Calu3 (cell line): ENCODE measurements at places on chromosomes 11 and 22. TPM values are rescaled to one million over a fixed set of nuclear protein-coding genes. Genes with fewer than 3 reads are reported as not detected.

Gene VPS11
- total RNA-seq = 15.1 and 15.8 TPM in 2 replicates

Gene PAMR1
- total RNA-seq = not detected in 2 replicates

Gene PATE4
- total RNA-seq = not detected in 2 replicates

Gene RFPL1
- not detected in 2 replicates for total RNA-seq

Gene OR10G6
- total RNA-seq = not detected in 2 replicates

DNA sequence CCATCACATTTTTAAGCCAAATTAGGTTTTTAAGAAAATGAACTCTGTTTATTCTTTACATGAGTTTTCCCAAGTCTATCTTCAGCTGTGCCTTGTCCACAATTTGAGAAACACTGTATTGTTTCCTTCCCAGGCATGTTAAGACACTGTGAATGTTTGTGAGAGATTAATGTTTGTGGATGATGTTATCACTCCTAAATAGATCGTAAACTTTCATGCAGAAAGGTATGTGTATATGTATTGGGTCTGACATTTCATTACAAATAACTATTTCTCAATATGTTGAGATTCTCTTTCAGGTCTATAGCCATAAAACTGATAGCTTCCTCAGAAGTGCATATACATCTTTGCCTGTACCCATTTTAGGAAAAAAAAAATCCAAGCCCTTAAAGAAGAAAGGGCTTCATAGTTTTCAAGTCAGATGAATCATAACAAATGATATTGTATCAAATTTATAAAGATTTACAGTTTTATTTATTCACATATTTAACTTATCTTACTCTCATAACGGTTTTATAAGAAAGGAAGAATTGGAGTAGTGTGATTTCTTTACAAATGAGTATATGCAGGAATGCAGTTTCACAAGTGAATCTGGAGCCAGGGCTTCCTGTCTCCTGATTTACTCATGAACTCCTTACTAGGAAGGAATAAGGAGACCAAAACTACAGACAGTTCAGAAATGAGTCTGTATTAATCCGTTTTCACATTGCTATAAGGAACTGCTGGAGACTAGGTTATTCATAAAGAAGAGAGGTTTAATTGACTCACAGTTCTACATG is 11.2 kb downstream of the OR8D1 start:
- no peak overlapping the region for H3K4me3 ChIP-seq
- H3K4me1 ChIP-seq = no peaks in the 10 kb centered on the region
- H3K36me3 ChIP-seq = no peaks in the 10 kb centered on the region
- no peaks in the 10 kb centered on the region for H3K27me3 ChIP-seq

GRCh38 chr11:831118-831864 is 1.5 kb upstream of the CD151 start:
- H3K4me3 ChIP-seq = peak overlapping the region; percentile 78
- peak overlapping the region; percentile 1 for H3K27ac ChIP-seq
- H3K27me3 ChIP-seq = no peaks in the 10 kb centered on the region
- peaks cover 91% of the 10 kb centered on the region for H3K36me3 ChIP-seq

Gene TTC36
- 0.38 and 0.39 TPM in 2 replicates for total RNA-seq

GRCh38 chr22:22703715-22704114 is 59.3 kb downstream of the GGTLC2 start:
- H3K27me3 ChIP-seq = no peaks in the 10 kb centered on the region
- peaks cover 11% of the 10 kb centered on the region for H3K4me1 ChIP-seq
- H3K36me3 ChIP-seq = no peaks in the 10 kb centered on the region
- DNase-seq = no peak
- no peak overlapping the region for H3K4me3 ChIP-seq

Gene ZNRD2
- 40.7 and 45.3 TPM in 2 replicates for total RNA-seq

- DNase-seq = no peak
- H3K27me3 ChIP-seq = peaks cover 98% of the 10 kb centered on the region
- H3K36me3 ChIP-seq = peaks cover 4% of the 10 kb centered on the region
- H3K4me3 ChIP-seq = no peak overlapping the region
Observed at GRCh38 chr11:17775507-17776211, 41.1 kb downstream of the KCNC1 start.

- peaks cover 13% of the 10 kb centered on the region for H3K27me3 ChIP-seq
- H3K36me3 ChIP-seq = no peaks in the 10 kb centered on the region
- no peaks in the 10 kb centered on the region for H3K4me1 ChIP-seq
- H3K27ac ChIP-seq = no peak overlapping the region
- DNase-seq = no peak
- no peak overlapping the region for H3K4me3 ChIP-seq
Observed at GRCh38 chr22:32643246-32643645, 158.3 kb upstream of the TIMP3 start.

Gene TMEM191C
- total RNA-seq = 2.2 and 2.6 TPM in 2 replicates

- H3K4me3 ChIP-seq = peak within 1 kb of the TSS; percentile 95
- H3K27me3 ChIP-seq = no peaks in the 10 kb centered on the region
- H3K27ac ChIP-seq = peak within 1 kb of the TSS; percentile 89
- peak; percentile 87 for DNase-seq
- peaks cover 9% of the 10 kb centered on the region for H3K4me1 ChIP-seq
Observed at GRCh38 chr11:66510271-66510989, at the start of gene BBS1. TSS of gene BBS1 (plus strand) at chr11:66510635. CDS start at chr11:66510660, 25 bp downstream.

DNA sequence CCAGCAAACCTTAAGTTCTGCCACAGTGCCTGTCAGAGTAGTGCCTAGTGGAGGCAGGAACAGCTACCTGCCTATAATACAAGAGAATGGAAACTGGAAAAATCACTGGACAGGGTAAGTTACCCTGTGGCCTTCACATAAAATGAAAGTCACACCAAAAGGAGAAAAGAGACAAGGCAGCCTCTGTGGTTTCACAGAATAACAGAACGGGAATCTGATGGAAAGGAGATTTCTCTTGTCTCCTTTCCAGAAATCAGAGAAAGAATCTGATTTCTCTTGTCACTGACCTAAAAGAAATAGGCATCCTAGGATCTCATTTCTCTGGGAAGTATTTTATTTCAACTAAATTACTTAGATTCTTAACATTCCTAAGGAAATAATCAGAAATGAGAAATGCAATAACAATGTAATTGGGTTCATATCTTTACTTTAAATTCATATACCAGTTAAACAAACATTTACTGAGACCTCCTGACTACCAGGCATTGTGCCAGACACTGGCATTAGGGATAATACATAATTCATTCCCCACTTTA is 41.6 kb downstream of the PRCP start:
- peaks cover 14% of the 10 kb centered on the region for H3K4me1 ChIP-seq
- peak; percentile 30 for DNase-seq
- no peaks in the 10 kb centered on the region for H3K27me3 ChIP-seq
- H3K36me3 ChIP-seq = no peaks in the 10 kb centered on the region

- H3K27ac ChIP-seq = no peak within 1 kb of the TSS
- H3K27me3 ChIP-seq = peaks cover 68% of the 10 kb centered on the region
- H3K4me1 ChIP-seq = no peaks in the 10 kb centered on the region
- peak within 1 kb of the TSS; percentile 29 for H3K4me3 ChIP-seq
- H3K36me3 ChIP-seq = peaks cover 6% of the 10 kb centered on the region
- peak; percentile 2 for DNase-seq
Observed at GRCh38 chr11:30586251-30587144, at the start of gene MPPED2. TSS of gene MPPED2 (minus strand) at chr11:30586353. CDS start at chr11:30580373, 5,980 bp downstream.

DNA sequence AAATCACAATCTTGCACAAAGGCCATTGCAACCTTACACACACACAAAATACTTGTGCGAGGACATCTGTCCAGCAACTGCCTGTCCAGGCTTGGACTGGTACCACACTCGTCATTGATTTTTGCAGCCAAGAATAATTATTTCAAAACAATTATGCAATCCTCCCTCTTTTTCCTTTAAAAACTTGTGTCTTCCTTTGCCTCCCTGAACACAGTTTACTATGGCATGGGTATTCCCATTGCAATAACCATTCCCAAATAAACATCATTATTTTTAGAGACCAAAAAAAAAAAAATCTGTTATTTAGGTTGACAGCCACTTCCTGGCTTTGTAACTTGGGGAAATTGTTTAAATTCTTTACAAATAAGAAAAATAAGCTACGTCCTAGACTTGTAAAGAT is 54.0 kb downstream of the C11orf91 start:
- H3K4me3 ChIP-seq = no peak overlapping the region
- peaks cover 10% of the 10 kb centered on the region for H3K4me1 ChIP-seq
- H3K36me3 ChIP-seq = peaks cover 7% of the 10 kb centered on the region
- H3K27me3 ChIP-seq = no peaks in the 10 kb centered on the region
- no peak for DNase-seq
- no peak overlapping the region for H3K27ac ChIP-seq

DNA sequence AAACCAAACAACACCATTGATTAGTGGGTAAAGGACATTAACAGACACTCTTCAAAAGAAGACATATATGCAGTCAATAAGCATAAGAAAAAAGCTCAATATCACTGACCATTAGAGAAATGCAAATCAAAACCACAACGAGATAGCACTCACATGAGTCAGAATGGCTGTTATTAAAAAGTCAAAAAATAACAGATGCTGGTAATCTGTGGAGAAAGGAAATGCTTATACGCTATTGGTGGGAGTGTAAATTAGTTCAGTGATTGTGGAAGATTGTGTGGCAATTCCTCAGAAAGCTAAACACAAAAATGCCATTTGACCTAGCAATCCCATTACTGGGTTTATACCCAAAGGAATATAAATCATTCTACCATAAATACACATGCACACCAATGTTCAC is 182.6 kb downstream of the TRPC6 start:
- no peak overlapping the region for H3K4me3 ChIP-seq
- H3K27ac ChIP-seq = no peak overlapping the region
- no peaks in the 10 kb centered on the region for H3K4me1 ChIP-seq

Gene OR5P2
- not detected in 2 replicates for total RNA-seq

GRCh38 chr11:57512646-57513451 is 2.7 kb downstream of the SLC43A1 start:
- no peaks in the 10 kb centered on the region for H3K27me3 ChIP-seq
- DNase-seq = no peak
- H3K4me1 ChIP-seq = peaks cover 8% of the 10 kb centered on the region
- H3K36me3 ChIP-seq = peaks cover 28% of the 10 kb centered on the region
- no peak overlapping the region for H3K27ac ChIP-seq
- H3K4me3 ChIP-seq = no peak overlapping the region

Gene NR1H3
- total RNA-seq = 11.4 and 14.2 TPM in 2 replicates

Gene PUS3
- 9.5 and 10.4 TPM in 2 replicates for total RNA-seq

DNA sequence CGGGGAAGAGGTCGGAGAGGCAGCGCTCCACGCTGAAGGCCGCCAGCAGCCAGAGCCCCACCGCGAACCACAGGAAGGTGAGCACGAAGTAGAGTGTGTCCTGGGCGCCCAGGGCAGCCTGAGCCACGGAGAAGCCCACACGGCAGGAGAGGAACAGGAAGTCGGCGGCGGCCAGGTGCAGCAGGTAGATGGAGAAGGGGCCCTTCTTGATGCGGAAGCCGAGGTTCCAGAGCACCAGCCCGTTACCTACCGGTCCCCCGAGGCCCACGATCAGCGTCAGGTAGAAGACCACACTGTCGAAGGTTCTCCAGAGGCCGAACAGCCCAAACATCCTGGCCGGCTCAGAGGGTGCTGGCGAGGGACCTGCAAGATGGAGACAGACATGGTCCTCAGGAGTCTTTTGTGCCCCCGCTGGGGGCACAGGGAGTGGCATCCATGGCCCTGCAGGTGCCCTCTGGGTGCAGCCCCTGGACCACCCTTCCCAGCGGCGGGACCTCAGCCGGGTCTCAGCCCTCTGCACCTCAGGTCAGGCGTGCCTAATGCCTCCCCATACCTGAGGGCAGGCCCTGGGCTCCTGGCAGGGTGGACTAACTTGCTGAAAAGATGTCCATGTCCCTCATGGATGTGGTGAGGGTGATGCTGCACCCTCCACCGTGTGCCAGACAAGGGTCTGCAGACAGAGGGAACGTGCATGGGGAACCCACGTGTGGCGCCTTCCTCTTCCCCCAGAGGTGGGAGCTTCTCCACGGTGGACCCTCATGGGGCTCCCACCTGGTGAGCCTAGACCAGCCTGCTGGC is at the start of gene MRGPRG:
Gene MRGPRG, minus strand, starts transcription at position 331 of the 798 bp plus-strand sequence. Its CDS starts 0 bp downstream, at position 331.
- peaks cover 100% of the 10 kb centered on the region for H3K27me3 ChIP-seq
- H3K4me3 ChIP-seq = no peak within 1 kb of the TSS
- H3K36me3 ChIP-seq = peaks cover 7% of the 10 kb centered on the region
- peaks cover 8% of the 10 kb centered on the region for H3K4me1 ChIP-seq
- no peak within 1 kb of the TSS for H3K27ac ChIP-seq

Gene KCNQ1OT1
- 1.2 and 1.3 TPM in 2 replicates for total RNA-seq

GRCh38 chr11:128814856-128815705 is 52.0 kb downstream of the KCNJ1 start:
- no peak overlapping the region for H3K4me3 ChIP-seq
- H3K4me1 ChIP-seq = no peaks in the 10 kb centered on the region
- no peak overlapping the region for H3K27ac ChIP-seq
- peak; percentile 32 for DNase-seq
- no peaks in the 10 kb centered on the region for H3K36me3 ChIP-seq
- H3K27me3 ChIP-seq = peaks cover 11% of the 10 kb centered on the region

Gene CECR2
- total RNA-seq = 0.09 and 0.15 TPM in 2 replicates
